ENCODE measurements at places on chromosomes 5 and 9.

- DNase-seq: no peak
Observed at GRCh38 chr9:89667726-89668125, 62.9 kb downstream of the GADD45G start.

DNA sequence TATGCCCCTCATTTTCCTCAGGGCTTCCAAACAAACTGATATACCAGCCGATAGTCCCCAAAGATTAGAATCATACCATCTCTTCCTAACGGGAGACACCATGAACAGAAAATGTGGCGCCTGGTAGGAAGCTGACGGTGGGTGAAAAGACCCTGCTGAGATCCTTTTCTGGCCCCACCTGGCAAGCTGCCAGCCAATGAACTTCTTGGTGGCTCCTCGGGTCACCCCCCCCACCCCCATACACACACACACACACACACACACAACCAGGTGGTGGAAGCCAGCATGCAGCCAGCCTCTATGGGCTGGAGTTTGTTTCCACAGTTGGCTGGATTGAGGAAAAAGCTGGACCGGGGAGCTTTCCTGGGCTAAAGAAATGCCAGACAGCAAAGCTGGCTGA is 4.8 kb upstream of the CCIN start:
- DNase-seq: no peak

- DNase-seq: no peak
Observed at GRCh38 chr5:76383126-76383832, 19.8 kb upstream of the IQGAP2 start.

GRCh38 chr5:106443746-106444145 is 1227.0 kb downstream of the EFNA5 start:
- no peak for DNase-seq

- DNase-seq: no peak
Observed at GRCh38 chr5:123881759-123882244, 369.8 kb downstream of the CSNK1G3 start.

DNA sequence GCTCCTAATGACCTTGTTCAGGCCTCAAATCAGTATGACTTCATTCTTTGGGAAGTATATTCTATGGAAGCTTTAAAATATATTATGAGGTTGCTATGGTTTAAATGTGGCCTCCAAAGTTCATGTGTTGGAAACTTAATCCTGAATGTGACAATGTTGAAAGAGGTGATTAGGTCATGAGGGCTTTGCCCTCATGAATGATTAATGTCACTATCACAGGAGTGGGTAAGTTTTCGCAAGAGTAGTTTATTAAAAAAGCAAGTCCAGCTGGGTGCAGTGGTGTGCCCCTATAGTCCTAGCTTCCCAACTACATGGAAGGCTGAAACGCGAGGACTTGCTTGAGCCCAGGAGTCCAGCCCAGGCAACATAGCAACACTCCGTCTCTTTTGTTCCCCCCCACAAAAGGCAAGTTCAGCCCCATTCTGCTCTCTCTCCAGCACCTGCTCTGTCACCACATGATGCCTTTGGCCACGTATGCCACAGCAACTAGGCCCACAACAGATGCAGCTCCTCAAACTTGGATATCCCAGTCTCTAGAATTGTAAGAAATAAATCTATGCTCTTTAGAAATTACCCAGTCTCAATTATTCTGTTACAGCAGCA is 105.3 kb downstream of the SIL1 start:
- no peak for DNase-seq

- no peak for DNase-seq
Observed at GRCh38 chr9:117746263-117746662, 42.1 kb downstream of the TLR4 start.

GRCh38 chr5:58582019-58582802 is 664 bp upstream of the RAB3C start:
- no peak for DNase-seq

- DNase-seq: no peak
Observed at GRCh38 chr9:113449376-113449775, 14.2 kb upstream of the RGS3 start.

DNA sequence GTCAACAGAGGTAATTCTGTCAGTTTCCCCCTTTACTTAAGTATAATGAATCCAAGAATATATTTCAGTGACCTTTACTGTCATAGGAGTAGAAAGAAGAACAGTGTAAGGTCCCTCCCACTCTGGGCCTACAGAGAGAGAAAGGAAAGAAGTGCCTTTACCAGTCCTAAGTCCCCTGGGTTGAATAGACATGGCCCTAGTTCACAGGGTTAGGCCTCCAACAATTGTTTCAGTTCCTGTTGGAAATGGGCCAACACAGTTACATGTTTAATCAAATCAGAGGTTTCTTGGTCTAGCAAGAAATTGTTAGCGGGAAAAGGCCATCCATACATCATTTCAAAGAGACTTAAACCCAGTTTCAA is 605.6 kb downstream of the MTRR start:
- no peak for DNase-seq

- DNase-seq: no peak
Observed at GRCh38 chr5:113552137-113552536, 38.6 kb downstream of the YTHDC2 start.

DNA sequence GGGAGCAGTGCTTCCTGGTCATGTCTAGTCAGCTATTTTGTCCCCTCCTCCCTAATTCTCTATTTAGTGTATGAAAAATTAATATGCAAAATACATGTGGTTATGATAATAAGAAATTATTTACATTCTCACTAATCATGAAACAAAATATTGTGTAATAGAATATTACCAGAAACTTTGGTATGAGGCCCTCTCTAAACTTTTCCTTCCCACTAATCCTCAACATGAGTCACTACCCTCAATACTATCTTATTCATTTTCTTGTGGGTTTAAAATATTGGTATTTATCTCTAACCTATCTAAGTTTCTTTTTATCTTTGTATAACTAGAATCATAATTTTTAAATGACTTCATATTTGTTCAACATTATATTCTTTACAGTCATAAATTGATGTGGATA is 545.9 kb upstream of the PTPRD start:
- DNase-seq: no peak

GRCh38 chr9:123478160-123478559 is 122.2 kb downstream of the CRB2 start:
- DNase-seq: no peak

DNA sequence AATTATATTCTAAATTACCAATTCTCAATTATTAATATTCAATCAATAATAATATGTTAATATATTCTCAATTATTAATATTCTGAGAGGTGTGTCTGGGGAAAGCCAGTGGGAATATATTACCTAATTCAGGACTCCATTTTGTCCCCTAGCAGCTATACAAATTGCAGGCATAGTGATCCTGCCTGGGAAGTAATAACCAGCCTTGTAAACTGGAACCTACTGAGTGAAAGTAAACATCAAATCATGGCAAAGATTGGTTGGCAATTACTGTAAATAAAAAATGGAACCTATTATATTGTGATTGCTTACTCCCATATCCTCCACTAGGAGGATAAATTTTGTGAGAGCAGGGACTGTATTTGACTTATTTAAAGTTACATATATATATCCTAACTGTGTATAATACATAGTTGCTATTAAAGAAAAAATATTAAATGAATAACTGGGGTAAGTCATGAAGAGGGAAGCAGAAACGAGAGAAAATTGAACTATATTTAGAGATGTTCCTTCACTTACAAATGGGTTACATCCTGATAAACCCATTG is 150.5 kb upstream of the ELL2 start:
- DNase-seq: no peak

DNA sequence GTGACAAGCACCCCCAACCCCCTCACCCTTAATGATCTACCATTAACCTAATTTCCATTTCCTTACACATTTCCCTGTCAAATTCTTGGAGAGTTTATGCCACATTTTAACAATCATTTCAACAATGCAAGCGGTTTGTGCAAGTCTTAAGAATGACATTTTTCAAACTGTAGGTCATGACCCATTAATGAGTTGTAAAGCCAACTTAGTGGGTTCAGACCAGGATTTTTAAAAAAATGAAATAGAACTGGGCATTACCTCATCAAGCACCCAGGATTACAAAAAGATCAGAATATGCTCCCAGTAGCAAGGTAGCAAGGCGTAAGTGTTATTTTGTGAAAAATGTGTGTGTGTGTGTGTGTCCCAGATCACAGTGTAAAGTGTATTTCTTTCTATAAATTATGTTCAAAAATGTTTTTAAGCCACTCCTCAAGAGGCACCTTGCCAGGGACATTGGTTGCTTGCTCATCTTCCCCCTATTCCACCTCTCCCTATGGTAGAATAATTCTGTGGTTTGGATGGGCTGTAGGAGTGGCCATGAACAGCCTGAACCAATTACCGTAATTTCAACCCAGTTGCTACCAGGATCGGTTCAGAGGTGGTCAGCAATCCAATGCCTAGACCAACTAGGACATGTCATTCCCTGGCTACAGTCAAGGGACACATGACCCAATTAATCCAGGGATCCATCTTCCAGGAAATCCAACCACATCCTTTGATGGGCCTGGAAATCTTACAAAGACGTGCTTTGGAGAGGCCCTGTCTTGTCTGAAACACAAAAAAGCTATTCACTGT is 14.4 kb upstream of the TGFBR1 start:
- DNase-seq: no peak

DNA sequence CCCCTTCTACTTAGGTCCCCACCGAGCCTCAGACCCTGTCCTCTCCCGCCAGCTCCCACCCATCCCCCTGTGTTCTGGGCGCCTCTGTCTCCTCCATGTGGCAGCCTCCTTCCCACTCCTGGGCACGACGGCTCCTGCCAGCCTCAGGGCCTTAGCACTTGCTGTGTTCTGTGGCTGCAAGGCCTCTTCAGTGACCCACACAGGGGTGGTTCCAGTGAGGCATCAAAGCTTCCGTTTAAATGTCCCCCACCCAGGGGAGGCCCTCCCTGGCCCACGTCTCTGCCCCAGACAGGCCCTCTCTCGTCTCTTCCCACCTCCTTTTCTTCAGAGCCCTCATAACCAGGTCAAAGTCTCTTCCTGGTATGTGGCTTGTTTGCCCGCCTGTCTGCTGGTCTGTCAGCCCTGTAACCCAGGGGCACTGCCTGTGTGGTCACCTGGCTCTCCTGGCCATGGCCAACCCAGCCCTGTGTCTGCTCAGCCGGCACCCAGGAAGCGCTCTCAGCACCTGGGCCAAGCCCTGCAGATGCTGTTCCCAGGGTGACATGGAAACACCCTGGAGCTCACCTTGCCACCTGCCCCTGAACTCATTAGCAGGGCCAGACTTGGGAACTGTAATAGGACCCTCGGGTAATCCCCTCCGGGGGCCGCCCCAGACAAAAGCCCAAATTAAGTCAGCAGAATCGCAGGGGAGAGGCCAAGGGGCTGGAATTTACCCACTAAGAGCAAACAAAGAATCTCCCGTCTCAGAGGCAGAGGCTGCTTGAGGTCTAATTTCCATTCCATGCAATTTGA is 33.7 kb downstream of the LHX3 start:
- no peak for DNase-seq

- no peak for DNase-seq
Observed at GRCh38 chr9:87556039-87556438, 58.4 kb downstream of the DAPK1 start.

GRCh38 chr9:101064206-101064605 is 35.7 kb downstream of the PLPPR1 start:
- no peak for DNase-seq

- no peak for DNase-seq
Observed at GRCh38 chr5:37532976-37533740, 154.0 kb downstream of the WDR70 start.

DNA sequence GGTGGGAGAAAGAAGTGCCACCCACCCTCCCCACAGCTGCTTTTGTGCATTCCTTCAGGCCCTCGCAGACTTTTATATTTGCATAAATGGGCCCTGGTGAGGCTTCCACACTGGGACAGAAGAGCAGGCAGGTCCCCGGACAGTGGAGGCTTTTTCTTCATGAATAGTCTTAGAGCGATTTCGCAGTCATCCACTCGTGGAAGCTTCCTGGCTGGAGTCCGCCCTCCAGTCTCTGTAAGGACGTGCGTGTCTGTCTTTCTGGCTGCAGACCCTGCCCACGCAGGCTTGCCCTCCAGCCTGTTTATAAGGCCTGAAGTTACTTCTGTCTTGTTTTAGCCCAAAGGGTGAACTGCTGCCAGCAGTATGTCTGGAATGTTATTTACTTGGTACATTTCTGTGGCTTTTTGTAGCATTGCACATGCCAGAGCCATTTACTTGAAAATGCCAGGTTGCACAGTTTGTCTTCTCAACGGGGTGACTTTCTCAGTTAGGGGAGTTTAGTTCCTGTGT is 195.7 kb downstream of the AOPEP start:
- DNase-seq: no peak

- no peak for DNase-seq
Observed at GRCh38 chr5:139597134-139597533, 36.0 kb downstream of the UBE2D2 start.

DNA sequence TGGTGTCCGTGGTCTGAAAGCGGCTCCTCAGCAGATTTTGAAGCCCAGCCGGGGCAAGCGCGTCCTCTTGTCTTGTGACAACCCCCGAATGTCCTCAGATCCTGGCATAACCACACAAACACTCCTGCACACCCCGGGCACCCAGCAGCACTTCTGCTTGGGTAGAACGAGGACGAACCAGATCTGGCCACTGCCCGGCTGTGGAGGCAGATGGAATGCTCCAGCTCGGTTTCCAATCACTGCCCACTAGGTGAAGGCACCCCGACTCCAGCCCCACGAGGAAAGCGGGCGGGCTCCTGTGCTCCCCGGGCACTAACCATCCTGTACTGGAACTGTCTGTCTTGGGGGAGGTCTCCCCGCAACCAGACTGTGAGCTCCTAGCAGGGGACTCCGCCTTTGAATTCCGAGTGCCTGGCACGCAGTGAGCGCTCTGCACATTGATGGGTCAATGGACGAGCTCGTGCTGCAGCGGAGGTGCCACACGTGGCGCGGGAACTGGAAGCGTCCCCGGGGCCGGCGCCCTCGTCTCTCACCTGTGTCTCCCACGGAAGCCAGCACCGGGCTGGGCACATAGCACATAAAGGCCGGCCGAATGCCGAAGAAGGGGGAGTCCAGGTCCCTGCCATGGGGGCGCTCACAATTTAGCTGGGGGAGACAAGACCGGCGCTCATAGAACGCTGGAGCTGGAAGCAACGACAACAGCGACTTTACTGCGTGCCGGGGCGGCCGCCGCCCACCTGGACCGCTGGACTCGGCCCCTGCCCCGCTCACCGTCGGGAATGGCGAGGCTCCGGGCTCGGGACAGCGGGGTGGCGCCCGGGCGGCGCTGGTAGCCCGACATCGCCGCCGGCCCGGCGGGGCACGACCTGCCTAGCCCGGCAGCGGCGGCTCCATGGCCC is 608 bp downstream of the ENTR1 start:
- DNase-seq: peak; percentile 46

GRCh38 chr9:114207034-114207810 is 51.9 kb downstream of the COL27A1 start:
- no peak for DNase-seq

DNA sequence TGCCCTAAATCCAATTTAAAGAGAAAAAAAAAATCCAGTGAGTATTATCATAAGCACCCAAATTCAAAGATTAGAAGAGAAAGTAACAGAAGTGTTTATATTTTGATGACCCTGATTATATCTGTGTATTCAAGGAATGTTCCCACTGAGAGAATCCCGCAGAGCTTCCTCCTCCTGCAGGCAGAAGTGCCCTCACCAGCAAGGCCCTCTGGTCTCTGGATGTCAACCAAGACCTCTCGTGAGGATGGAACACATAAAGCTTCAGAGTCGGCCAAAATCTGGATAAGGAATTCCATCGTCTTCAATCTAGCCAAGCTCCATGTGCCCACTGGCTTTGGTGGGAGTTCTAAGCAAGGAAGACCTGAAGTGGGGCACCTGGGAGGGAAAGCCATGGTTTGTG is 18.1 kb downstream of the PTCH1 start:
- no peak for DNase-seq

All from C1 segment of cervical spinal cord (tissue), 14 donors.